ENCODE measurements at places on chromosomes 1 and 21.

- no peak for DNase-seq
These were observed 46.0 kb upstream of the EDARADD start for GRCh38 chr1:236348071-236348470.

DNA sequence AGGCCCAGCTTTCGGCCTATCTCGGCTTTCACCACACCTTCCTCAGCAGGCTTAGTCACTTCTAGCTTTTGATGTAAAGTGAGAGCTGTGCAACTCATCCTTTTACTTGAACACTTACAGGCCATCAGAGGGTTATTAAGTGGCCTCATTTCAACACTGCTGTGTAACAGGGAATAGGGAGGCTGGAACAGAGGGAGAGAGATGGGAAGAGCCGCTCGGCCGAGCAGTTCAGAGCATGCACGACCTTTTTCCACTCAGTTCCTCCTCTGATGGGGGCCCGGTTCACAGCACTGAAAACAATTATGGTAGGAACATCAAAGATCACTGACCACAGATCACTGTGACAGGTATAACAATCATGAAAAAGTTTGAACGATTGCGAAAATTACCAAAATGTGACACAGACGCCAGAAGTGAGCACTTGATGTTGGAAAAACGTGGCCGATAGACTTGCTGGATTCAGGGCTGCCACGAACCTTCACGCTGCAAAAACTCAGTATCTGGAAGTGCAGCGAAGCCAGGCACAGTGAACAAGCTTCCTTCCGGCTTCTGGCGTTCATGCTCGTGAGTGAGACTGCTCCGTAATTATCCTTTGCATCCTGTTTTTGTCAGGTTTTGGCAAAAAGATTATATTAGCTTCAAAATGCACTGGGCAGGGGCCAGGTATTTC lies 28.6 kb downstream of the AGPAT3 start:
- DNase-seq: no peak

DNA sequence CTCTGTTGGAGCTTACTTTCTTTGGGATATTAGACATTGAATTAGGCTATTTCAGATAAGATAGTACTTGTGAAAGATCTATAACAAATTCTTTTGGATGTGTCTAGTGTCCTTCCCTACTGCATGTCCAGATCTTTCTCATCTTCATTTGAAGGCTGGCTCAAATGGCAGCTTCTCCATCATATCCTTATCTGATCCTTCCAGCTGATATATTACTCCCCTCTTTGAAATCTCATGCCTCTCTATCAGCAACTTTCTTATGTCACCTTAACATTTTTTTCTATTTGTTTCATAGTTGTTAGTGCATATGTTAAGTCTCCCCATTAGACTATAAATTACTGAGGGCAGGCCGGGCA lies 17.5 kb downstream of the CAP1 start:
- no peak for DNase-seq

GRCh38 chr1:12052008-12052573 lies 11.0 kb upstream of the TNFRSF8 start:
- no peak for DNase-seq

- no peak for DNase-seq
These were observed 31.1 kb downstream of the GNAI3 start for GRCh38 chr1:109579491-109579890.

- DNase-seq: no peak
These were observed 6.3 kb downstream of the LCA5L start for GRCh38 chr21:39439232-39439631.

DNA sequence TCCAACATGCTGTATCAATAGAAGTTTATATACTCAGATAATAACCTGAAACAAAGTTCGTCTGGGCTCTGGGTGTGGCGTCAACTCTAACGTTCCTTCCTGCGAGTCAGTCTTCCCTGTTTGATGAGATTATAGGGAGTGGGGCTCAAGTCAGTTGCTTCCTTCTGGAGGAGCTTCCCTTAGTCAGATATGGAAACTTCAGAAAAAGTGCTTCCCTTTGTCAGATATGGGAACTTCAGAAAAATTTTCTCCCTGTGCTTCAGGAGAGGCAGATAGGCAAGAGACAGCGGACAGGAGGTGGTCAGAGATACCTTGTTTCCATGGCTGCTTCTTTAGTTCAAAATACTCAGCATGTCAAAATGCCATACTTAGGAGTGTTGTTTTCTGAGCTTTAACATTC lies 51.1 kb upstream of the PRDX6 start:
- no peak for DNase-seq

- DNase-seq: no peak
These were observed 54.1 kb downstream of the LDLRAD2 start for GRCh38 chr1:21865943-21866706.

GRCh38 chr1:215824245-215824644 lies 257.1 kb downstream of the KCTD3 start:
- no peak for DNase-seq

DNA sequence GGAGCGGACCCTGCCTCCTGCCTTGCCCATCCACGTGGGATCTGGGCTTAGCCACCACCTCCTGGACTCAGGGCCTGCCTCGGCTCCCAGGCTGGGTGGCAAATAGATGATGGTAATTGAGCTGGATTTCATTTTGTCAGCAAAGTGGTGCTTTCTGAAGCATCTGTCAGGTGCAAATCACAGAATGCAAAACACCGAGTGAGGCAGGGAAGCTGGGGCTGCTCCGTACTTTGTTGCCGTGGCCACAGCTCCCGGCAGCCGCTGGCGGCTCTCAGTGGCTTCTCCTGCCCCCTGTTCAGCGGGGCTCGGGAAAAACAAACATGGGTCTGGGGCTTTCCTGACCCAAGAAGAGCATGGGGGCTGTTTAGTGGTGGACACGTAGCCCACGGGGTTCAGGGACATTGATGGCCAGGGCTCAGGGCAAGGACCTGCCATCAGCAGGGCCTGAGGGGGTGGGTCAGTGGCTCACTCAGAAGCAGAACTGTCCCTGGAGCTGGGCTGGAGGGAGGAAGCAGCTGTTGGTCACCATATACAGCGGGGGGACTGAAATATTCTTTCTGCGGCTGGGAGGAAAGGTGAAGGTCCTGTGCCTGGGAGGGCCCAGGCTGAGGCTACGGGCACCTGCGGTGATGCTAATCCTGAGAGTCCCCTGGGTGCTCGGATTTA lies 130.0 kb upstream of the VAMP3 start:
- DNase-seq: no peak

- DNase-seq: no peak
These were observed 2032.3 kb downstream of the MRPL39 start for GRCh38 chr21:23574932-23575331.

- DNase-seq: no peak
These were observed 258.1 kb upstream of the C1orf87 start for GRCh38 chr1:60331647-60332046.

DNA sequence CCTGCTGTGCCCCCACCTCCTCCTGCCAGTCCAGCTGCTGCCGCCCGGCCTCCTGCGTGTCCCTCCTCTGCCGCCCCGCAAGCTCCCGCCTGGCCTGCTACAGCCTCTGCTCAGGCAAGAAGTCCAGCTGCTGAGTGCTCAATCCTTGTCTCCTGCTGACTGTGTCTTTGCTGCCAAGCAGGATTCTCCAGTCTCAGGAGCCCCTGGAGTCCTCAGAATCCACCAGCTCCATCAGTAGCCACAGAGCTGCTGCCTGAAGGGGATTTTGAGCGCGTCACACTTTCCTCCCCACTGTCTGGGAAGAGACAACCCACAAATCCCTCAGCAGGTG lies 973 bp downstream of the KRTAP10-11 start:
- DNase-seq: no peak

DNA sequence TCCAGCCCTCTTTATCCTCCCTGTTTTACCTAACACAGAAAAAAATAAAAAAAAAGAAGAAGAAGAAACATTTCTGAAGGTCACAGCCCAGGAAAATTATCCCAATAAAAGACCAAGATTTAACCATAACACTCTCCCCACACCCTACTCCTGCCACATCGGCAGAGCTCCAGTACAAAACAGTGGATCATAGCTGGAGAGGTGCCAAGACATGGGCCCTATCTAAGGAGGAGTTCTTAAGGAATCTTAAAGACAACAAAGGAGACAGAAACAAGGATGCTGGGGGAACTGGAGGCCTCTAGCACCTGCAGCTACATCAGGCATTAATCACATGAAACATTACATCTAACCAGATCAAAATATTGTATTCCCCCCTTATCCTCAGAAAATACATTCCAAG lies 432.8 kb downstream of the MATN1 start:
- no peak for DNase-seq

DNA sequence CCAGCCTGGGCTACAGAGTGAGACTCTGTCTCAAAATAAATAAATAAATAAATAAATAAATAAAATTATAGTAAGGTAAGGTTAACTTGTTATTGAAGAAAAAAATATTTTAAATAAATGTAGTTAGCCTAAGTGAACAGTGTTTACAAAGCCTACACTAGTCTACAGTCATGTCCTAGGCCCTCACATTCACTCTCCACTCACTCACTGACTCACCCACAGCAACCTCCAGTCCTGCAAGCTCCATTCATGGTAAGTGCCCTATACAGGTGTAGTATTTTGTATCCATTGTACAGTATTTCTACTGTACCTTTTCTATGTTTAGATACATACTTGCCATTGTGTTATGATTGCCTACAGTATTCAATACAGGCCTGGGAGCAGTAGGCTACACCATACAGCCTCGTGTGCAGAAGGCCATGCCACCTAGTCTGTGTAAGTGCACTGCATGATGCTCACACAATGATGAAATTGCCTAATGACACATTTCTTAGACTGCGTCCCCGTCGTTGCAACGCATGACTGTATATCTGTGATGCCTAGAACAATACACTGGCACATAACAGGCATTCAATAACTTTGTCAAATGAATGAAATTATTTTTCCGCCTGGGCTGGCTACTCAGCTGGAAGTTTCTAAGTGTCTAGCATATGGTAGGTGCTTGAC lies 14.8 kb downstream of the KCNN3 start:
- DNase-seq: no peak

DNA sequence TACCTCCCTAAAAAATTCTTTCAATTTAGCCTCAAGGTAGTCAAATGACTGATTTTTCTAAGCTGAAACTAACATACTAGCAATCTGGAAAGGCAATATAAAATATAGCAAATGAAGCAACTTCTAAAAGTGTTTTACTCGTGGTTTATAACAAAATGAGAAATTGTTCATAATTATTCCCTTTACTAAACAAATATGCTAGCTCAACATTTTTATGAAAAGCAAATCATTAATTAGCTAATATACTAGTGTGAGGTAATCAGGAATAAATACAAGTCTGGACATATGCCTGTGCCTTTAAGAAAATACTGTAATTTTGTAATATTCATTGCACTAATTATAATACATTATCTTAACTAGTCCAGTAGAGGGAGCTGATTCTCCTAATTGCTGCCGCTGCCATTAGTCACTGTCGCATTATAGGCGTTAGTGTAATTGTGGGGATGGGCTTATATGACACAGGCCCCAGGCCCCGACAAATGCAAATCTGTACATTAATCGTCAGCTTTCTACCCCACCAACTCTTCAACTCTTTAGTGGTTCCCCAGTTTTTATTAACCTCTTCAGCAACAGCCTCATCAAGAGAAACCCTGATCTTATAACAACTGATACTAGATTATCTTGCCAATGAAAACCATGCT lies 160.9 kb downstream of the GABPA start:
- DNase-seq: peak; percentile 46

DNA sequence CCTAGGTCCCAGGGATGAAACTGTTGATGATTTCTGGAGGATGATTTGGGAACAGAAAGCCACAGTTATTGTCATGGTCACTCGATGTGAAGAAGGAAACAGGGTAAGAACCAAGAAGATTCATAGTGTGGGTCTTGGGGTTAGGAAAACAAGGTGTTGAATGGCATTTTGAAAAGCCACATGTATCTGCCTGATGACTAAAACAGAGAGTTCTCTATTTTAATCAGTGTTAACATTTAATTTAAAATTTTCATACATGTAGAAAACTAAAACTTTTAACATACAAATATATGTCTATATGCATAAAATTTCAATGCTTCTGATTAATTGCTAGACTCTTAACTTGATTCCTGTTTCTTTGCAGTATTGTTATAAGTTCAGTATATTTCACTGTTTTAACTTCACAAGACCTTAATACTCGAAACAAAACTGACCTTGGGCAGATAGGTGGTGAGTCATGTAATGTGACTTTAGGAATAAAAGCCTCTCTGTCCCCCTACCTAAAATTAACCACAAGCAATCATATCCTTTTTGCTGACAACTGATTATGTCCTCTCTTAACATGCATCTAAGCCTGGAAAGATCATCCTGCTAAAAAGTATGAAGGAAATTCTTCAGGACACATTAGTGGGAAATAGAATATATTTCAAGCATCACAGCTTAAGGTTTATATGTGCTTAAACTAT lies 95.6 kb downstream of the PTPRC start:
- DNase-seq: no peak

DNA sequence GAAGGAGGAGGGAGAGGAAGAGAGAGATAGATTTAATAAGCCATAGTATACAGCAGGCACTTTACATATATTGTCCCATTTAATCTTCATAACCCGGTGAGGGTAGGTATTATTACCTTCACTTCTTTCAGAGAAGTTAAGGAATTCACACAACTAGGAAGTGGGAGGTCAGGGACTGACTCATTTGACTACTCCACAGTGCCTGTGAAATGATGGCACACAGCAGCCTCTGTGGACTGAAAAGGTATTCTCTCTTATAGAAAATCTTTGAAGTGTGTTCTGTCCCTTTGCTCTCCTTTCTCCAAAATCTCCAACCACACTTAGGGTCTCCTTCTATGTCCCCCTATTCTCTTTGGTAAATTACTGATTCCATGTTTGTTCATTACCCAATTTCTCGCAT lies 23.9 kb downstream of the PALMD start:
- no peak for DNase-seq

GRCh38 chr1:61284248-61284854 lies 202.0 kb downstream of the NFIA start:
- no peak for DNase-seq

GRCh38 chr1:172906778-172907592 lies 143.8 kb downstream of the TNFSF18 start:
- DNase-seq: peak; percentile 20

GRCh38 chr1:240363315-240363714 lies 248.6 kb downstream of the GREM2 start:
- no peak for DNase-seq

DNA sequence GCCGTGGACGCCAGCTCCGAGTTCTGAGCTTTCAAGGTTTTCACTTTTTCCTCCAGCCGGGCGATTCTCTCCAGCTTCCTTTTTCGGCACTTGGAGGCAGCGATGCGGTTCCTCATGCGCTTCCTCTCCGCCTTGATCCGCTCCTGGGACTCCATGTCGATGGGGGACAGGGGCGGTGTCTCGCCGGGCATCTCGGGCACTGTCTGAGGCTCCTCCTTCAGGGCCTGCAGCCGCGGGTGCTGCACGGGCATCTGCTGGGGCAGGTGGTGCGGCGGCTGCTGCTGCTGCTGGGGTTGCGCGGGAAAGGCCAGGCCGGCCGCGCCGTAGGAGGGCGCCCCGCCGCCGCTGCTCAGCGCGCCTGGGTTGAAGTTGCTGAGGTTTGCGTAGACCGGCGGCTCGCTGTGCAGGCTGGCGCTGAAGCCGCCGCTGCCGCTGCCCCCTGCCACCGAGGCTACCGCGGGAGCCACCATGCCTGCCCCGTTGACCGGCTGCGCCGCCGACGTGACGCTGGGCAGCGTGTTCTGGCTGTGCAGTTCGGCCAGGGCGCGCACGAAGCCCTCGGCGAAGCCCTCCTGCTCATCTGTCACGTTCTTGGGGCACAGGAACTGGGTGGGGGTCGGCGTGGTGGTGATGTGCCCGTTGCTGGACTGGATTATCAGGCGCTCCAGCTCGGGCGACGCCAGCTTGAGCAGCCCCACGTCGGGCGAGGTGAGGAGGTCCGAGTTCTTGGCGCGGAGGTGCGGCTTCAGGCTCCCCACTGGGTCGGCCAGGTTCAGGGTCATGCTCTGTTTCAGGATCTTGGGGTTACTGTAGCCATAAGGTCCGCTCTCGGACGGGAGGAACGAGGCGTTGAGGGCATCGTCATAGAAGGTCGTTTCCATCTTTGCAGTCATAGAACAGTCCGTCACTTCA lies 1.4 kb downstream of the JUN start:
- DNase-seq: peak; percentile 15

Data from naive thymus-derived CD8-positive, alpha-beta T cell (primary cell).